ENCODE measurements at places on chromosomes 4 and X.

GRCh38 chrX:56029691-56030090 lies 202.5 kb upstream of the KLF8 start:
- no peak for DNase-seq

GRCh38 chr4:156547439-156547838 lies 424.2 kb downstream of the PDGFC start:
- no peak for DNase-seq

GRCh38 chr4:20015636-20016224 lies 236.0 kb upstream of the SLIT2 start:
- no peak for DNase-seq

DNA sequence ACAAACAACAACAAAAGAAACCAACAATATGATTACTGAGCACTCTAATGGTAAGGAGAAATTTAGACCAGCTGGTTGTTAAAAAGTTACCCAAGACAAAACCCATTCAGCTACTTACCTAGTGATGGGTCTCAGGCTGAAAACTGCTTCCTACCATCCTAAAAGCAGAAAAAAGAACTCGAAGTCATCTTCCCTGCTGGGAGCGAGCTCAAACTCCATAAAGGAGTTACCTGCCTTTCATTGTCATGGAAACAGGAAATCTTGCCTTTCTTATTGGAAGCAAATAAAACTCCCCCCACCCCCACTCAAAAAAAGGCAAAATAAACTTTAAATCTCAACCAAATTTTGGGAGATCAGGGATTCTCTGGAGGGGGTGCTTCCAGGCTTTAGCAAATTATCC lies 1478.3 kb downstream of the C4orf33 start:
- no peak for DNase-seq

DNA sequence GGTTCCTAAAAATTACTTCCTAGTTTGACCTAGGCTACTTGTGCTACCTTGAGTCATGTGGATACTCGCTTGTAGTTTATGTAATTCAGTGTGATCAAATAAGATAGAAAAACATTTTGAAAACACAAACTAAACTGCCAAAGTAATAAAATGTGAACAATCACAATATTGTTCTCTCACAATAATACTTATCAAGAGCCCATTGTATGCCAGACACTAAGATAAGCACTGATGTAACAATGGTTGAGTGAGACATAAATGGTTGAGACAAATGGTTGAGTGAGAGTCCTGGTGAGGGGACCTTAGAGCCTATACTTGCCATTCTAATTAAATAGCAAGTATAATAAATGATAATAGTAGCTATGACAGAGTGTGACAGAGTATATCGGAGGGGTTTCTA lies 41.7 kb downstream of the RFC1 start:
- no peak for DNase-seq

DNA sequence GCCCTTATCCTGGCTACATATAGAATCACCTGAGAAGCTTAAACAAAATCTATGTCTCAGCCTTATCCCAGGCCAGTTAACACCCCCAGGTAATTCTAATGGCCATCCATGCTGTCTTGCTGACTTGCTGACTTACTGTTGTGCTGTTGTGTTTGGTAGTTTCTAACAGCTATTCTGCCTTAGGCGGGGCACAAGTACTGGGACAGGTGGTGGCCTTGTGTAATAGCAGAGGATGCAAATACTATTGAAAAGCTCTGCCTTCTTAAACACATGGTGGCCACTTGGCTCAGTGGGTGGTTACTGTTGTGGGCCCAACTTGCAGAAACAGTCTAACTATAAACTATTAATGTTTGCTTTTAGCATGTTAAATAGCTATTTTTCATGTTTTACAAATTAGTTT lies 56.2 kb downstream of the CDS1 start:
- DNase-seq: no peak

- DNase-seq: no peak
Measured at GRCh38 chr4:10006601-10007435, 14.5 kb downstream of the SLC2A9 start.

GRCh38 chr4:156223985-156224384 lies 270.3 kb upstream of the CTSO start:
- DNase-seq: no peak

DNA sequence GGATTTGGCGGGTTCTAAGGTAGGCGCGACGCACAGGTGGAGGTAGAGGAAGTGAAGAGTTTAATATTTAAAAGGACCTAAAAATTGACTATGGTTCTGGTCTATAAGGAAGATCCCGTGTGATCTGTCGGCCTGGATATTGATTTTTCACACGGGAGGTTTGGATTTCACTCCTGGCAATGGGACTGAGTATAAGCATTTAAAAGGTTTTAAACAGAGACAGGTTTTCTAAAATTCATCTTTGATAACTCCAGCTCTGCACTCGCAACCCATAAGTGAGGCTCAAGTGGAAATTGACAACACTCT lies 394 bp upstream of the UXT start:
- DNase-seq: no peak

DNA sequence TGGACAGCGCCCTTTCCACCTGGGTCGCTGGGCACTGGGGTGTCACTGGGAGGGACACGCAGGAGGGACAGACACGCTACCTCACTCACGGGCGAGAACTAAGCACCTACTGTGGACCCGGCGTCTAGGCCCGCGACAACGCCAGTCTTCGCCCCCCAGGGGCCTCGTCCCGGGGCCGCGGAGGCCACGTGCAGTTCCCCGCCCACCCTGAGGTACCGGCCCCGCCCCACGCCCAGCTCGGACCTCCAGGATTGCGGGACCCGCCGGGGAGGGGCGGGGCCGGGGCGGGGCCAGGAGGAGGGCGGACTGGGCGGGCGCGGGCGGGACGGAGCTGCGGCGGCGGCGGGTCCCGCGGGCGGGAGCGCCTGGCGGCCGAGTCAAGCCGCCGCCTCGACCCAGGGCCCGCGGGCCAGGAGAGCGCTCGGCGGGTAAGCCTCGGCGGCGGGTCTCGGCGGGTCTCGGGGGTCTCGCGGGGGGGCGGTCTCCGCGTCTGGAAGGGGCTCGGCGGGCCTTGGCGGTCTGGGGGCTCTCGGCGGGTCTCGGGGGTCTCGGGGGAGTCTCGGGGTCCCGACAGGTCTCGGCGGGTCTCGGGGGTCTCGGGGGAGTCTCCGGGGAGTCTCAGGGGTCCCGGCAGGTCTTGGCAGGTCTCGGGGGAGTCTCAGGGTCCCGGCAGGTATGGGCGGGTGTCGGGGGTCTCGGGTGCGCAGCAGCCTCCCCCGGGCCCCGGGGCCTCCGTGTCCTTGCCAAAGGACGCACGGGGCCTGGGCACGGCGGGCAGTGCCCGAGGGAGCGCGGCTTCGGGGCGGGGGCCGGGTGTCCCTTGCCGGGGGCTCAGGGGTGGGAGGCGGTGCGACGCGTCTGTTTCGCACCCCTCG lies at the start of gene SH3BP2:
Gene SH3BP2, plus strand, starts transcription at position 375 of the 875 bp plus-strand sequence. CDS start 27,533 bp downstream, outside the sequence.
- peak; percentile 88 for DNase-seq

- no peak for DNase-seq
Measured at GRCh38 chr4:26028133-26028792, 114.2 kb downstream of the SMIM20 start.

- peak; percentile 51 for DNase-seq
Measured at GRCh38 chrX:19017271-19017670, 33.4 kb upstream of the PHKA2 start.

DNA sequence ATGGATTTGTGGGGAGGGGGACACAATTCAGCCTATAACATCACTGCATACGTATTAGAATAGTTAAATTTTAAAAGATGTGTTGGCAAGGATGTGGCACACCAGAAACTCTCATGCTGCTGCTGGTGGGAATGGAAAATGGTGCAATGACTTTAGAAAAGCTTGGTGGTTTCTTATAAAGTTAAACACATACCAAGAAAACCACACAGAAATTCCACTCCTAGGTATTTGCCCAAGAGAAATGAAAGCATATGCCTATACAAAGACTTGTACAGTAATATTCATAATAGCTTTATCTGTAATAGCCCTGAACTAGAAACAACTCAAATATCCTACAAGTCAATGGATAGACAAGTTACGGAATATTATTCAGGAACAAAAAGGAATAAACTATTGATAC lies 71.3 kb upstream of the PDHA1 start:
- DNase-seq: no peak

- DNase-seq: no peak
Measured at GRCh38 chr4:70632028-70632427, 3.5 kb downstream of the ENAM start.

- no peak for DNase-seq
Measured at GRCh38 chr4:188854436-188854835, 715.2 kb downstream of the TRIML1 start.

GRCh38 chrX:94400488-94400887 lies 726.5 kb downstream of the FAM133A start:
- DNase-seq: no peak

DNA sequence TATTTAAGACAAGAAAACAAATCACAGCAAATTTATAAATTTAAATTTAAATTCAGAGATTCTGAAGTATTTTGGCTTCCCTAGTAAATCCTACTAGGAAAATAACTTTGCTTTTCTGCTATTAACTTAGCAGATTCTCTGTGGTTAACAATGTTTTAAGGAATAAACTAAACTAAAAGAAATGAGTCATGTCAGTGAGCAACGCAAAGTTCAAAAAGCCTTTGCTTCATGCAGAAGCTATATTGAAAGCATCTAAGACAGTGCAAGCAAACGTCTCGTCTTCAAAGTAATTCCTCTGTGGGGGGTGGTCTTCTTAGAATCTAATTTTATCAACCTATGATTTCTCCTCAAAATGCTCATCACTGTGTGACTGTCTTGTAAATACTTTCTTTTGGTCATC lies 30.1 kb downstream of the GABRB1 start:
- no peak for DNase-seq

DNA sequence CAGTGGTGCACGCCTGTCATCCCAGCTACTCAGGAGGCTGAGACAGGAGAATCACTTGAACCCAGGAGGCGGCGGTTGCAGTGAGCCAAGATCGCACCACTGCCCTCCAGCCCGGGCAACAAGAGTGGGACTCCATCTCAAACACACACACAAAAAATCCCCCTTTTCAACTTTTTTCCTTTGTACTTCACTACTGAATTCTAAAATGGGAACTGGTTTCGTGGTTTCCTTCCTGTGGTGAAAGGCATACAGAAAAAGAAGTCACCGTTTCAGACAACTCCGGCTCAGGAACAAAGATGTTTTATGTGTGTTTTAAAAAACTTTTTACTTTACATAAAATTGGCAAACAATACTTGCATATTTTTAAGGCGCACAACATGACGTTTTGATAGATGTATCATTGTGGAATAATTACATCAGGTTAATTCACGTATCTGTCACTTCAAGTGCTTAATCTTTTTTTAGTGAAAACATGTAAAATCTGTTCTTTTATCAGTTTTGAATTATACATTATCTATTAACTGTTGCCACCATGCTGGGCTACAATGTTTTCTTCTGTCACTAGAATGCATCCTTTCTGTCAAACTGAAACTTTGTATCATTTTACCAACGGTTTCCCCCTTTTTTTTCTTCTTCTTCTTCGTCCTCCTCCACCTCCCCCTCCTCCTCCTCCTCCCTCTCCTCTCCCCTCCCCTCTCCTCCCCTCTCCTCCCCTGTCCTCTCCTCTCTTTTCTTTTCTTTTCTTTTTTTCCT lies 186.0 kb downstream of the CRLF2 start:
- DNase-seq: no peak

DNA sequence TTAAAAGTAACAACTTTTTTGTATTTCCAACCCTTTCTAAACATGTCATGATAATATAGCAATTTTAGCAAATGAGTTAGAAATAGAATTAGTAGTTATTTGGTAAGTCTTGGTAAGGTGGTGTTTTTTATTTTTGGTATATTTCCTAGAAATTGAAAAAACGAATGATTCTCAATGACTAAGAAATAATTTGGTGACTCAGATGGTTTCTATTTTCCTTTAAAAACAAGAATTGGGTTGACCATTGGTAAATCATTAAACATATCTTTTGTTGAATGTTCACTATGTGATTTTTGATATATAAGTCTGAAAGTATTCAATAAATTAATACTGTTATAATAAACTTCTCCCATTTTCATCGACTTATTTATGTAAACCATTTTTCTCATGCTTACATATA lies 206.2 kb upstream of the BANK1 start:
- DNase-seq: no peak

- DNase-seq: no peak
Measured at GRCh38 chr4:103002551-103002950, 17.0 kb downstream of the SLC9B1 start.

GRCh38 chrX:19743386-19743785 lies 144.0 kb downstream of the SH3KBP1 start:
- DNase-seq: no peak

All from HEK293T (cell line).